Right renal cortex interstitium (tissue), 3 donors: ENCODE measurements at places on chromosomes 16 and 17. TPM values are rescaled to one million over a fixed set of nuclear protein-coding genes. Genes with fewer than 3 reads are reported as not detected.

DNA sequence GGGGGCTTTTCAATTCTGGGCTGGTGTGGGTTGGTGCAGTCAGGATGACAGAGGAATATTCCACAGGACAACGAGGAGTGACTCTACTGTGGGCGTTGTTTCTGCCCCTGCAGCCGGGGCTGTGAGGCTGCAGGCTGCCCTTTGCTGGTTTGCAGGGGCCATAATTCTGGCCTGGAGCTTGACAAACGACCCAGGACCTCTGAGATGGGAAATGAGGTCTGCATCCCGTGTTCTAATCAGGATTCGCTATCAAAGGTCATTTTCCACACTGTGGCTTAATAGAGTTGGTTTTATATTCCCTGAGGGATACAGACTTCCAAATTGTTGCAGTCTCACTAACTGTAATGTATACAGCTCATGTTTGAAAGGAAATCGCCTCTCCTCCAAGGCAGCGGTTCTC, 180.9 kb downstream of the RPTOR start:
- DNase-seq: no peak

GRCh38 chr17:48841395-48841831, 10.6 kb downstream of the CALCOCO2 start:
- DNase-seq: no peak

DNA sequence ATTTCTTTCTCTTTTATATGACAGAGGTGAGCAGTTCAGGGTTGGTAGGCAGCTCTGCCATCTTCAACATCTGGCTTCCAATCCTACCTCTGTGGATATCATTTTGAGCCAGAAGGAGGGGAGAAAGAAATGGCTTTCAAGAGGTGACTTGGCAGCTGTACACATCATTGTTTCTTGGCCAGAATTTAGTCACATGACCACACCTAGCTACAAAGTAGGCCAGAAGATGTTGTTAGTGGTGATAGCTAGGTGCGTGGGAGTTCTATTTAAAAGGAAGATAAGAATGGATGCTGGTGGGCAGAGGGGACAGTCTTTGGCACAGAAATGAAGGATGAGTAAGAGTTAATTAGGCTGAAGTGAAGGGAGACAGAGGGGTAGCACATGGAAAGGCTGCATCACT, 29.2 kb upstream of the MPHOSPH6 start:
- no peak for DNase-seq

GRCh38 chr17:38705523-38705802, 390 bp downstream of the MLLT6 start:
- no peak for DNase-seq

- DNase-seq: no peak
Observed at GRCh38 chr16:10308305-10309193, 77.3 kb upstream of the ATF7IP2 start.

DNA sequence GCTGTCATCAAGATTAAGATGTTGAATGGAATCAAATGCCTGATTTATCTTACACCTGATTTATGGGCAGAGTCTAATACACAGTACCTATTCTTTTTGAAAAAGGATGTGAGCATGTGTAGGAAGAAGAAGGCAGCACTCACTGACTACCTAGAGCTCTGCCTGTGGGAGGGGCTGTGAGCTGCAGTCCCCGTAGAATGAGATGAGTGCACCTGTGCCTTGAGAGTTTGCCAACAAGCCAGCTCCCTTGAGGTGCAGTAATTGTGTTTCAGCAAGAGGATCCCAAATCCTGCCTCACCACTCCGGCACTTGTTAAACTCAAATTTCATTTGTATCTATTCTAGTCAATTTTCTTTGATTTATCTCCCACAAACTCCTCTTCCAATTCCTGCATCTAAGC, 46.0 kb downstream of the CDH11 start:
- DNase-seq: no peak

GRCh38 chr17:44941712-44942331, 5.8 kb downstream of the KIF18B start:
- no peak for DNase-seq

GRCh38 chr16:54288030-54288834, 1.6 kb upstream of the IRX3 start:
- DNase-seq: no peak

- DNase-seq: no peak
Observed at GRCh38 chr17:78332991-78333390, 26.9 kb downstream of the SOCS3 start.

DNA sequence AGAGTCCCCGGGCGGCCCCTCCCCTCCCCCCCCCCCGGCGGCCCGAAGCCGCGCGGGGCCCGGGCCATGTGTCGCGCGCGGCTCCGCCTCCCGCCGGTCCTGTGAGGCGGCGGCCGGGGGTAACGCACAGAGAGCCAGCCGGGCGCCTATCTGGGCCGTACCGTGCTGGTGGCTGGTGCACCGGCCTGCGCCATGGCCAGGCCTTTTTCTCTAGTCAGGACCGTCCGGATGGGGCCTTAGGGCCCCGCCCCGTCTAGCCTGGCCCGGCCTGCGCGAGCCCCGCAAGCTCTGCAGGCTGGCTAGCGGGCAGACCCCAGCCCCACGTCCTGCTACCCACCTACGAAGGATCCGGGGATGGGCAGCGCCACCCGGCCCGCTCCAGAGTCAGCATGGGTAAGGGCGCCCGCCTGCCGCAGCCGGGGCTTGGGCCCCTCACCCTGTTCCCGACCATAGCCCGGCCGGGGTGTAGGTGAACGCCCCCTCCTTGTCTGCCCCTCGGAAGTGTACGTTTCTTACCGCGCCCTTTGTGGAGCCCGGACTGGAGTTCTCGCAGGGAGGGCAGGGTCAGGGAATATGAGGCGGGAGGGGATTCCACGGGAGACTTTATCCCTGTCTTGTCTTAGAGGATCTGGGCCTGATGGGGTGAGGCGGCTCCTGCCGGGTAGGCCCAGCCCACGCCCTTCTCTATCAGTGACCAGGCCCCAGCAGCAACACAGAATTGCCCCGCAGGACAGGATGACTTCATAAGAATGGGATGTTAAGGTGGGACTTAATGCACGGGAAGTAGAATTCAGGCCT, at the start of gene CENPT:
Gene CENPT, minus strand, starts transcription at position 630 of the 798 bp plus-strand sequence. CDS start 13,834 bp downstream, outside the sequence.
- DNase-seq: no peak

HIGD1B gene
- polyA plus RNA-seq: 1.9 TPM

SLC6A2 gene
- polyA plus RNA-seq: 0.54 TPM

DGKE gene
- 3.2 TPM for polyA plus RNA-seq
